NK-92 treated with Interleukin-12 subunit alpha and Interleukin-12 subunit beta, amount 100 ng/mL, for 24 hours (cell line): ENCODE measurements at places on chromosomes 2 and 18.

- DNase-seq, result no peak
Measured at GRCh38 chr2:221731432-221732145, 159.5 kb upstream of the EPHA4 start.

DNA sequence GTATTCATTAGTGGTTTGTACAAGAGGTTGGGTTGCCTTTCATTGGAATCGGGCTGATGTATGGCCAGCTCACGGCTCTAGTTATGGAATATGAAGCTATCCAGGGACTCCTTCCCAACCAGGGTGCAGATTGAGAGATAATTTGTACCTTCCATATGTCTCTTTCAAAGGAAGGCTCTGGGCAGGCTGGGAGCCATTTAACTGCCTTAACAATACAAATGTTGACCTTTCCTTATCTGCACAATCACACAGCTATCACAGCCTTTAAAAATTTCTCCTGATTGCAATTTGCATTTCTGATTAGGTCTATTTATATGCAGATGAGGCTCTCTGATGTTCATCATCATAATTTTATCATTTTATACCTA is 58.7 kb downstream of the MYO3B start:
- no peak for DNase-seq

- DNase-seq, result no peak
Measured at GRCh38 chr2:96695602-96696001, 44.3 kb downstream of the LMAN2L start.

DNA sequence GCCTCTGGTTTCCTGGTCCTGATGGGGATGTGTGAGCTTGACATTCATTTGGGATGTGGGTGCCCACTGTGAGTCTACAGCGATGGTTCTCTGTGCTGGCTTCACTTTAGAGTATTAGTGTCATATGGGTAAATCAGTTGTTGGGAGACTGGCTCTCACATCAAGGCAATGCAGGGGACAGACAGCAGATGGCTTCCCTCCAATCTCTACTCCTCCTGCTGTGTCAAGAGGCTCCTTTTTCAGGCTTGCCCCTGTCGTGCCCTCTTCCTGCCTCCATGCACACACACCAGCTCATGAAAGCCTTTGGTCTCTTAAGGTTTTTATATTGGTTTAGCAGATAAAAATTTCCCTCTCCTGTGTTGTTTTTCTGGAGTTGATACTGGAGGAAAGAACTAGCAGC is 315.6 kb downstream of the RDH14 start:
- DNase-seq, result no peak

DNA sequence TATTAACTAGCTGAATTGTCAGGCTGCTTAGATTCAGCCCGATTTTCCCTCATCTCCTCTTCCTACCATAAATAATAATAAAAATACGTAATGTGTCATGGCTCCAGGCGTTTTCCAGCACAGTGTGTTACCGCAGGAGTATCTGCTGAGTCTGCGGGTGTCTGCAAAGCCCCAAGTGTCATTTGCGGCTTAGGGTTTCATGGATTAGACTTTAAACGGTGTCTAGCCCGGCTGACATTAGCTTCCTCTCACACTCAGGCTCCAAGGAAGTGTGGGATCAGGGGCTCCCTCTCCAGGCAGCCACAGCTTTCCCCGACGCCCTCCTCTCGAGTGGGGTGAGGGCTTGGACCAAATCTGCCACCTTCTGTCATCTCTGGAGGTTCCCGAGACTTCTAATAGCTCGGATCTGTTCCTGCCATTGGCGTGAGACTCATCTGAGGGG is 14.1 kb upstream of the HOXD1 start:
- no peak for DNase-seq

GRCh38 chr2:181723731-181724130 is 43.4 kb upstream of the NEUROD1 start:
- DNase-seq, result no peak

- DNase-seq, result no peak
Measured at GRCh38 chr18:71021030-71021362, 732.2 kb downstream of the SOCS6 start.

DNA sequence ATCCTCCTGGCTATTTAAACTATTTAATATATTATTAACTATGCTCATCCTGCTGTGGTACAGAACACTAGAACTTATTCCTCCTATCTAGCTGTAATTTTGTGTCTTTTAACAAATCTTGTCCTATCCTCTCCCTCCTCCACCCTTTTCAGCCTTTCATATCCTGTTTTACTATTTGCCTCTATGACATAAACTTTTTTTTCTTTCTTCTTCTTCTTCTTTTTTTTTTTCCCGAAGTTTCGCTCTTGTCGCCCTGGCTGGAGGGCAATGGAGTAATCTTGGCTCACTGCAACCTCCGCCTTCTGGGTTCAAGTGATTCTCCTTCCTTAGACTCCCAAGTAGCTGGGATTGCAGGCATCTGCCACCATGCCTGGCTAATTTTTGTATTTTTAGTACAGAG is 201.5 kb downstream of the LPIN1 start:
- DNase-seq, result no peak

GRCh38 chr2:23685181-23685580 is 241.7 kb downstream of the ATAD2B start:
- no peak for DNase-seq

DNA sequence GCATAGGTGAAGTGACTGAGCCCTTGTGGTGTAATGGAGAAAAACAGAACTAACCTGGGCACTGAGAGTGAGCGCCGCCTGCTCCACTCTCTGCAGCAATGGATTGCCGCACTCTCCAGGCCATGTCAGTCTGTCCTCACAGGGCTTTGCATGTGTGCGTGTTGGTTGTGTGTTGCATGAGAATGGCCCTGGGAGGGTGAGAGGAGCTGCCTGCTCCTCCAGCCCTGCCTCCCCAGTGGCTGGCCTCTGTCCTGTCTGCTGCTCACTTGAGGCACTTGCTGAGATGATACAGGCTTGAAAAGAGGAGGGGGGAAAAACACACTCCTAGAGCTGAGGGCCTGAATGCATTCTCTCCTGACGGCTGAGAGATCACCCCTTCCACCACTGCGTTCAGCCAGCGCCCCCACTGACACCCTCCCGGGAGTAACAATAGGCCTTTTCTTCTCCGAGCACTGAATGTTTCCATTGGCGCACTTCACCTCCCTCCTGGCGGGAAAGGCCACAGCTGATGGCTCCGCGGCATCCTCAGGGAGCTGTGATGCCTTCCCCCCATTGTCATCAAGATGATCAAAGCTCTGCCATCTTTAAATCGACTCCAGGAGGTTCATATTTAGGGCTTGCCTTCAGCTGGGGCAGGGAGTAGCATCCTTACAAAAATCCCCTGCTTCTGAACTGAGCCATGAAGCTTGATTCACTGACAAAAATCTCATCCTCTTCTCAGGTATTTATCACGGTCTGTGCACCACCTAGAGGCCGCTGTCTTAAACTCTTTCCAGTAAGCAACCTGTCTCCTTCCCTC is 49.9 kb upstream of the DAPL1 start:
- DNase-seq, result no peak

DNA sequence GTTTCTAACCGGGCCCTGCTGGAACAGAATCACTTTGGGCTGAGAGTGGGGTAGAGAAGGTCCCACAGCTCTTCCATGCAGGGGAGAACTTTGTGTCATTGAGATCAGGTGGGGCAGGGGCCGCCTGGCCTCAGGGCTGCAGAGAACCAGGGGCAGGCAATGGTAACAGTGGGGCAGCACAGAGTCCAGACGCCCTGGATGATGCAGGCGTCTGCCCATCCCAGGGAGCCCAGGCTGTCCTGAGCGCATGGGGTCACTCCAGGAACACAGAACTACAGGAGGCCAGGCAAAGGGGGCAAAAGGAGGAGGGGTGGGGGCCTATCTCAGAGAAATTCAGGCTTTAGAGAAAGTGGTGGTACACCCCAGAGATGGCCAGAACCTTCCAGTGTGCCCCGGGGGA is 121.3 kb downstream of the NDUFA10 start:
- DNase-seq, result no peak

- no peak for DNase-seq
Measured at GRCh38 chr2:64504774-64505720, 19.1 kb upstream of the AFTPH start.

GRCh38 chr2:214899751-214900150 is 90.3 kb upstream of the BARD1 start:
- DNase-seq, result no peak

DNA sequence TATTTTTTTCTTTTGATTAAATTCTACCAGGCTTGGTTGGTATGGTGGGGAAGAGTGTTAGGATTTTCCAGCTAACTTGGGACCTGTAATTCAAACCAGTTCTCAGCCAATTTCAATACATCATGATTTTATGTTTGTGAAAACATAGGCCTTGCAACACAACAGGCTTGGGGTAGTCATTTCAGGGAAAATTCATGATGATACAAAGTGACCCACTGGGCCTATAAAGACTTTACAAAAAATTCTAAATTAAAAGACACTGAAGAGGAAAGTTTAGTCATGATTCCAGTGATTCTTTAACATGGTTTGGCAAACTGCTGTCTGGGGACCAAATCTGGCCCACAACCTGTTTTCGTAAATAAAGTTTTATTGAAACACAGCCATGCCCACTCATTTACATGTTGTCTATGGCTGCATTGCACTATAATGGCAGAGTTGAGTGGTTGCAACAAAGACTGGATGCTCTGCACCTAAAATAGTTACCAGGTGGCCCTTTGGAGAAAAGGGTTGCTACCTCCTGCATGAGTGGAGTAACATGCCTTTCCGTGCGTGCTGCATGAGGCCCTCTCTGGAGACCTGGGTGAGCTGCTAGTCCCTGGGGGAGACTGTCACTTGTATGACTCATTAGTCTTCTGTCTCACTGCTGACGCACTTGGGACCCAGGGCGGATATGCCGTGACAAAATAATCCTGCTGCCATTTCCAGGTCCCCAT is 73.6 kb downstream of the NPAS2 start:
- no peak for DNase-seq

DNA sequence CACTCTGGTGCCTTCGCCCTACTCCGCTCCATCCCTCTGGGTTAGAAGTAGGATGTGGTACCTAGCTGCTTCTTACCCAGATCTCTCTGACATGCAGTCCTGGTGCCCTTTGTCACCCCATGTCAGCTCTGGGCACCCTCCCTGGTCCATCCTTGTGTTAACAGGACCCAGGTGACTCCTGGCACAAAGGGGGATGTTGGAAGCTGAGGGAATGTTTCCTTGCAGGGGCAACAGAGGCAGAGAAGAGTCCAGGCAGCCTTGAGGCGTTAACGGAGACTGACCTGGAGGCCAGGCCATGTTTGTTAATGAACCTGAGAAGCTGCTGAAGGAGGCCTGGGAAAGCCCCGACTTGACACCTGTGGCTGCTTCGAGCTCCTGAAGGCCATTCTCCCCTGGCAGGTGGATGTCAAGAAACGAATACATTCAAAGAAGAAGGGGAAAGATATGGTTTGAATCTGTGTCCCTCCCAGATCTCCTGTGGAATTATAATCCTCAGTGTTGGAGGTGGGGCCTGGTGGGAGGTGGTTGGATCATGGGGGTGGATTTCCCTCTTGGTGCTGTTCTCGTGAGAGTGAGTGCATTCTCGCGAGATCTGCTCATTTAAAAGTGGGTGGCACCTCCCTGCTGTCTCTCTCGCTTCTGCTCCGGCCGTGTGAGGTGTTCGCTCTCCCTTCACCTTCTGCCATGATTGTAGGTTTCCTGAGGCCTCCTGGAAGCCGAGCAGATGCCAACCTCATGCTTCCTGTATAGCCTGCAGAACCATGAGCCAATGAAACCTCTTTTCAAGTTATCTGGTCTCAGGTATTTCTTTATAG is 31.4 kb downstream of the NPPC start:
- DNase-seq, result no peak

DNA sequence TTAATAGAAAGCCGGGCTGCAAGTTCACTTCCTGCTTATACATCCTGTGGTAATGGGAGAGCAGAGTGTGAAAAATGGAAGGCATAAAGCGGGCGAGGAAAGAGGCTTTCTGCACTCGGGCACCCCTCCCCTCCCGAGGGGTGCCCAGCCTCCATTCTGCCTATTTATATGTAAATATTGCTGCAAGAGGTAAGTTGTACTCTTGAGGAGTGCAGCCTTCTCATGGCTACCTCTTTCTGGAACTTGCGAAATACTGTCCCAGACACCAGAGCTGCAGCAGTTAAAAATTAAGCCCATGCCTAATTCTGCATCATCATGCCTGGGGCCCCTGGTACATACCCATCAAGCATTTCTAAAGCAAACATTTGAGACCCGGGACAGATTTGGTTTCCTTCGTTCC is 156.0 kb downstream of the GBX2 start:
- DNase-seq, result no peak

- no peak for DNase-seq
Measured at GRCh38 chr2:57296795-57297517, 749.6 kb upstream of the VRK2 start.

GRCh38 chr18:3466045-3466444 is 16.1 kb downstream of the TGIF1 start:
- DNase-seq, result no peak

- DNase-seq, result no peak
Measured at GRCh38 chr2:133486771-133487191, 81.5 kb downstream of the NCKAP5 start.

- no peak for DNase-seq
Measured at GRCh38 chr2:62045017-62045543, 139.6 kb downstream of the COMMD1 start.

DNA sequence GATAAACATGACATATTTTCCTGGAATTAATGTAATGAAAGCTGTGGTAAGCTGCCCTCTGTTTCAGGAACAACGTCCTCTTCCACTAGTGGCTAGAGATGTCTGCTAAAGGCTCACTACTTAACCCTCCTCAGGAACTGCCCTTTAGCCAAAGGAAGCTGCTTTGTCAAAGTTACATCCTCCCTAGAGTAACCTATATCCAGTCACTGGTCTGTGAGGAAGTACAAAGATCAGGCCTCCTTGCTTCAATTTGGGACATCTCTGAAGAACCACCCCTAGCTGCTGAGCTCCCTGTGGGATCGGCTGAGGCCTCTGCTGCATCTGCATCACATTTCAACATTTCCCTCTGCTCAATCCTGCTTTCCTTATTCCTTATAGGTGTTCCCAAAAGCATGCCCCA is 107.8 kb downstream of the PRELID3A start:
- no peak for DNase-seq

- no peak for DNase-seq
Measured at GRCh38 chr2:71697106-71698004, 244.0 kb downstream of the DYSF start.

DNA sequence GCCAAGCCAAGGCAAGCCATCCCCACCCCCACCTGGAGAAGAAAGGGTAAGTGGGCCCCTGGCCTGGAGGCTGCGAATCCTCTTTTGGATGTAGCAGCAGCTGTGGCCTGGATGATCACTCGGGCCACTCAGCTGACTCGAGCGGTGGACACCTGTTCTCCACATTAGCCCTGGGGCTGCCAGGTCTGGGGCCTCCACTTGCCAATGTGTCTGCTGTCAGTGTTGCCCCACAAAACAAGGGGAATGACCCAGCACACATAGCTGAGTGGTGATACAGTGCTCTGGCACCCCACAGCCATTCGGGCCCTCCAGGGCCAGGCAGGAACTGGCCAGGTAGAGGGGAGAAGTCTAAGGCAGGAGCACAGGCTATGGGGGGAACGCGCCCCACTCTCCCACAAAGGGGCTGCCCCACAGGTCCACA is 2.6 kb downstream of the STK25 start:
- DNase-seq, result no peak

GRCh38 chr18:32422201-32422600 is 48.5 kb downstream of the GAREM1 start:
- no peak for DNase-seq
